Right hindlimb (tissue), 1 donor: ENCODE measurements at places on chromosomes 1 and 21.

GRCh38 chr1:40855513-40855912, 6.7 kb downstream of the CITED4 start:
- DNase-seq, result no peak

DNA sequence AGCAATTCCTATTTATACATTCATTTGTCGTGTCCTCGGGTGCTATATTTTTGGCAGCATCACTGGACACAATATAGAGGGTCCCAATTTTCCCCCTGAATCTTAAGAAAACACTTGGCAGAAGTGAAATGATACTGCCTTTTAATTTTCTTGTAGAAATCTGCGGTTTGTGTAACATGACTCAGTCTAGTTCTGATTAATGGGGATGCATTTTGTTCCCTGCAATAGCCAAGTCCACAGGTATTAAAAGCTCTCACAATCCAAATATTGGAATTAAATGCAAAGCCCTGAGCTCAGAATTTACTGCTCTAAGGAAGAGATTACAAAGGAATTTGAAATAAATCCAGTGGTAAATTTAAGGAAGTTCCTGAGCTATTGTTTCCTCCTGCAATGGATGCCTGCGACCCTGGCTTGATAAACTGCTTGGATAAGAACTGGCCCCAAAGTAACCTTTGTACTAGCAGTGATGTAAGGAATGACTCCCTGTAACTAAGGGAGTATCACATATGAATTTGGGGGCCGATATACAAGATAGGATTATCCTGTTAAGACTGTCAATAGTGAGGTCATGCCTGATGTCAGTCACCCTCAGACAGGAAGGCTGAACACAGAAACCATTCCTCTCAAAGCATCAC, 349.7 kb upstream of the C1orf87 start:
- DNase-seq, result peak; percentile 28

GRCh38 chr1:93672069-93672468, 9.6 kb downstream of the BCAR3 start:
- peak; percentile 46 for DNase-seq

- no peak for DNase-seq
Observed at GRCh38 chr1:84758968-84759491, 68.8 kb upstream of the SSX2IP start.

GRCh38 chr1:55864251-55864650, 649.1 kb upstream of the USP24 start:
- DNase-seq, result no peak

DNA sequence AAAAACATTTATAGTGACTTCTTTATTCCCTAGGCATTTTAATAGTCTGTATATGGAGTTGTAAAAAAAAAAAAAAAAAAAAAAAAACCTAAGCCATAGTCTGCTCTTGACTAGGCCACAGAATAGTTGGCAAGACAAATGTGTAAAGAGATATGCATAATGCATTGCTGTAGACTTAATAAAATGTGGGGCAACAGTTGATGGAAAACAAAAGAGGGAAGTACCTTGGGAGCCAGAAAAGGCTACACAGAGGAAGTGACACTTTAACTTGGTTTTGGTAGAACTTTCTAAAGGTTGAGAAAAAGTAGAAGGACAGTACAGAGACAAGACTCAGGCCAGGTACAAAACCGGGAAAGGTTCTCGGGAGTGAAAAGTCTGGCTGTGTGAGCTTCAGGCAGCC, 802.9 kb upstream of the ADAMTS5 start:
- no peak for DNase-seq

GRCh38 chr1:47780469-47780995, 216.7 kb downstream of the TRABD2B start:
- DNase-seq, result no peak

- DNase-seq, result no peak
Observed at GRCh38 chr1:33886496-33886895, 22.6 kb downstream of the HMGB4 start.

DNA sequence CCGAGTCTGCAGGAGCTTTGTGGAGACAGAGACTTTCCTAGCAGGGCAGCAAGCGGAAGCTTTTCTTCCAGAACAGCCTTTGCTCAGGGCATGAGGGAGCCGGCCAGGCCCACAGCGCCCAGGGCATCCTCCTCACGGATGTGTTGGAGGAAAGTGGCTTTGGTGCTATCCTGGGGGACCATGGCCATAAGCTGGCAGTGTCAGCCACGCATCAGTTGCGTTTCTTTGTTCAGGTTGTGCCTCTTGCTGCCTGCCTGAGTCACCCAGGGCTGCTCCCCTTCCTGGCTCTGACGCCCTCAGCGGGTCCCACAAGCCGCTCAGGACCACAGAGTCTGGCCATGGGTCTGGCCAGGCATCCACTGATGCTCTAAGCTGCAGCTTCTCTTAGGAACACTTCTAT, 39.6 kb upstream of the PRSS38 start:
- DNase-seq, result no peak

DNA sequence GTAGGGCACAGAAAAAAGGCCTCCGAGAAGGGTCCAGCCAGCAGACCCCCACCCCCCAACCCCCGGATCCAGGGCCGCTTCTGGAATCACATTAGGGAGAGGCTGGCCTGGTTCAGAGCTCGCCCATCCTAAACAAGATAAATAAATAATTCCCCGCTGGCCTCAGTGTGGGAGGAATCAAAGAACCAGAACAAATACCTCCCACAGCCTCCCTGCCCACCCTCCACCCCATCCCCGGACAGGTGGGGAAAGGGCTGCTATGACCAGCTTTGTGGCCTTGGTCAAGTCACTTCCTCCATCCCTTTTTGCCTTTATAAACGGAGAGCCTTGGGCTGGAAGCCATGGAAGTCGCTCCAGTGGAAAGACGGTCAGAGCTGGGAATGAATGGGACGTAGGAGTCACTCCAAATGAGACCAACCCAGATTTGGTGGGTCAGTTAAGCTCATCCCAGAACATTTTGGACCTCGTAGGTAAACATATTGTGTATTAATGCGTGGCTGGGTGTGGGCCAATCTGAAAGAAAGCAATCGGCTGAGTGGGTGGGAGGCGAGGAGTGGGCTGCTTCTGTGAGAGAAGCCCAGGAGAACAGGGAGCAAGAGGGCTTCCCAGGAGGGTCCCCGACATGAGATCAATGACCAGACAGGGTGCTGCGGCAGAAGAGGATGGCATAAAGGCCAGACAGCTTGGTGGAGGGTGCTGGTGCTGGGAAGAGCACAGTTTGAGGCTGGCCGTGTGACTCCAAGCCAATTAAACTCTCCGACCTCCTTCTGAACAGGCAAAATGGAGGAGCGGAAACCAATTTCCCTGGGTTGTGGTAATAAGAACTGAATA, 63.3 kb downstream of the MEF2D start:
- no peak for DNase-seq

DNA sequence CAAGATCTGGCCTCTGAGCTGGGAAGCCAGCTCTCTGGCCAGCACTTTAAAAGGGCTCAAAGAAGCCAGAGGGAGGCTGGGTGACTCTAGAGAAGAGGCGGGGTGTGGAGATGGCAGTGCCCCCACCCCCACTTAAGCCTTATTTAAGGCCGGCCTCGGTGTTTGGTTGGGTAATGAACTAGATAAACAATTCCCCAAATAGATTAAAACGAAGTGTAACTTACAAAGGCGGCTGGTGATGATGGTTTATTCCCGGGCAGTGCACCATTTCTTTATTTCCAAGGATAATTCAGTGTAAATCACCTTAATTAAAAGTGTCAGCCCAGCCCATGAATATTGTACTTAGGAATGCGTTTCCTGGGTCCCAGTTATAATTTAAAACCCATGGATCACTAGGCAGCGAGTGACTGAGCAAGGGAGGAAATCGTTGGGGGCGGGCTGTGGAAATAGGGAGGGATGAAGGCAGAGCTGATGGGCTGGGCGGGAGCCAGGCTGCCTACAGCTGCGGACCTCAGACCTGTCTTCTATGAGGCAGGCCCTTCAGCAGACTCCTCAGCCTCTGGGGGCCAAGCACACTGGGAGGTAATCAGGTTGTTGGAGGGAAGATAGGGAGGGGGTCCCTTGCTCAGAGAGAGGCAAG, 54.9 kb downstream of the TMEM53 start:
- no peak for DNase-seq

DNA sequence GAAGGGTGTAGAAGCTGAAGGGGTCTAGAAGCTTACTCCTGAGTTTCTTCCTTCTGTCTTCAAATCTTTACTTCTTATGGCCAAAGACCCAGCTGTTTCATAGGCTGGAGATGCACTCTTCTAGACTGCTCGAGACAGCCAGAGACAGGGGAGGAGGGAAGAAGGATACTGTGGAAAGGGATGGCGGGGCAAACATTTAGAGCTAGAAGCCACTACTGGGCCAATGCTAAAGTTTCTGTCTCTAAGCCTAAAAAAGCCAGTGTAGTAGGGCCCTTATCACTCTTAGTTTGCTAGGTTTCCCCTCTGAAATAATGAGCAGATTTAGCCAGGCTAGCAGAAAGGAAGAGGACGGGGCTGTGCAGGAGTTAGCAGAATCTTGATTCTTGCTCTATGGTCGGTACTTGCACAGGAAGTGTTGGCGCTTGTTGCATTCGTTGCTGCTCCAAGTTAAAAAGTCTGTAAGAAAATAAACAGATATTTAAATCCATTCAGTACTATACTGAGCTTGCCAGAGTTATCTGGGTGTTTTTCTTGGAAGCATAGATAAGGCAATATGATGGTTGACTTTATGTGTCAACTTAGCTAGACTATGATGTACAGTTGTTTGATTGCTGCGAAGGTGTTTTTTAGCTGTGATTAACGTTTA, 16.9 kb downstream of the REG4 start:
- DNase-seq, result no peak

GRCh38 chr1:236457775-236458174, 63.7 kb downstream of the EDARADD start:
- no peak for DNase-seq

DNA sequence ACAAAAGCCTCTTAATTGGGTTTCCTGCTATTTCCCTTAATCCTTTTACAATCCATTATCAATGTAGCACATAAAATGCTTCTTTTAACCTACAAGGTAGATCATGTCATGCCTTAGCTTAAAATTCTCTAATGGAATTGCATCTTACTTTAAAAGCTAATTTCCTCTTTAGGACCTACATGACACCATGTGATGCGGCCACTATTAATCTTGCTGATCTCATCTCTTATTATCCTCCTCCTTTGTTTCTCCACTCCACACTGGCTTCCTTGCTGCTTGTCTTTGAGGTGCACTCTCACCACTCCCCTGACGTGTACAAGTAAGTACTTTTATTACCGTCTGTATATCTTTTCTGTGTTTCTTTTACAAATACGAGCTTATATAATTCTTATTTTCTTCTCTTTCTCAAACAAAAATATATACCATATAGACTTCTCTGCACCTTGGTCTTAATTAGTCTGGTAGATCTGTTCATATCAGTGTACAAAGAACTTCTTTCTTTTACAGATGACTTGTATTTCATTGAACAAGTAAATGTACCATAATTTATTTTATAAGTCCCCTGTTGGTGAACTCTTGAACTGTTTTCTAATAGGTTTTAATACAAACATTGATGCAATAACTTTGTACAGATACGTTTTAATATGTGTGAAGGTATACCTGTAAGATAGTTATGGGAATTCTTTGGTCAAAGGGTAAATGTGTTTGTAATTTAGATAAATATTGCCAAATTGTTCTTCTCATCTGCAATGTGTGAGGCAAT, 28.2 kb downstream of the GPR88 start:
- no peak for DNase-seq

DNA sequence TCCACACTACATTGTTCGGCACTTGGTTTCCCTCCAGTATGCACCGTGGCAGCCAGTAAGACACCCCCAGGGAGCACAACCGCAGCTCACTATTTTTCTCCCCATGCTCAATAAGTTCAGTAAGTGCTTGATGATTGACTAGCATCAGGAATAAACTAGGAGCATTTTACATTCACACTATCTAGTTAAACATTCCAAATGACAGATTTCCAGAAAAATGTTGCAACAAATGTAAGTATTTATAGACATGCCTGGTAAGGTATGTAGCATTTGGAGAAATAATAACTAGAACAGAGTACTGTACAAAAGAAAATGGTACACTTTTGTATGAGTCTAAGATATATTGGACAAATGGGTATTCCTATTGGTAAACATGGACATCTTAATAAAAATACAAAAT, 92.9 kb downstream of the SLC45A1 start:
- no peak for DNase-seq

DNA sequence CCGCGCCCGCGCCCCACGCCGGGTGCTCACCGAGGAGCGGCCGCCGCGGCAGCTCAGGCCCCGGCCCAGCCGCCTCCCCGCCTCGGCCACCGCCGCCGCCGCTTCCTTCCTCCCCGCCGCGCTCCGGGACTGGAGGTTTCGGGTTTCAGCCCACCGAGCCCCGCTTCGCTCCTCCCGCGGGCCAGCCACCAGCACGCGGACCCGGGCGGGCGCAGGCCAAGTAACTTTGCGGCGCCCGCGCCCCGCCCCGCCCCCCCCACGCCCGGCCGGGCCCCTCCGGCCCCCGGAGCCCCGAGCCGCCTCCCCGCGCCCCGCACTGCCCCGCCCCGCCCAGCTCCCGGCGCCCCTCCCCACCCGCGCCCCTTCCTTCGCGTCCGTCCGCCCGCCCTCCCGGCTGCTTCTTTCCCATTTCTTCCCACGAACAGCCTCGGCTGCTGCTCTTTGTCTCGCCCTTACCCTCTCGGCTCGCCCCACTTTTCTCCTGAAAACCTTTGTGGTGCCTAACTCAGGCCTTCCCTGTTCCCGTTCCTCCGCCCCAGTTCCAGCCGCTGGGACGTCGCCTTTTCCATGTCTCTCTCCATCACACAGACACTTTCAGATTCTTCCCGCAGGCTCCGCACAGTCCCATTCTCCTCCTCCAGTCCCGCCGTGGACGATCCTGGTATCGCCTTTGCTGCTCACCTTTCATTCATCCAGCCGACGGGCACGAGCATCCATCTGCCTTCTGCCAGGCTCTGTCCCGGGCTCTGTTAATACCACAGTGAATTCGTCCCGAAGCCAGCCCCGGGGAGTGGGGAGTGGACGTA, at the start of gene GPR161:
GPR161 (minus strand) TSS at position 222 of the 806 bp plus-strand sequence. CDS start 32,080 bp downstream, outside the sequence.
- peak; percentile 82 for DNase-seq

GRCh38 chr1:32337855-32338636, 2.0 kb upstream of the MARCKSL1 start:
- peak; percentile 75 for DNase-seq

DNA sequence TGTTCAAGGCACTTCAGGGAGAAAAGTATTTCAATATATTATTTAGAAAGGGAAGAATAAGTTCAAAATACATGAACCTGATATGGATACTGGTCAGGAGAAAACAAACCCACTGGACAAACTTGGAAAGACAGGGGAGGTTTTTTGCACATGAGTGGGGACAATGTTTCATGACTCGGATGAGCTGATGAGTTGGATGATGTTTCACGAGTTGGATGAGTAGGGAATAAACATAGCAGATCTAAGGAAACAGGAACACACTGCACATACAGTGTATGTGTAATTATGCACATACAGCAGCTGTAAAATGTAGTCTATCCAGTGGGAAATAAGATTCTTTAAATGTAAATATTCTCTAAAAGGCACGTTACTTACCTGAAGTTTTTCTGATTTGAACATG, 682.9 kb upstream of the ADAMTS5 start:
- DNase-seq, result no peak

- DNase-seq, result no peak
Observed at GRCh38 chr1:182785181-182785580, 4.4 kb upstream of the NPL start.

- DNase-seq, result no peak
Observed at GRCh38 chr21:46665566-46665965, 30.1 kb downstream of the PRMT2 start.

- no peak for DNase-seq
Observed at GRCh38 chr1:237327061-237327460, 285.1 kb downstream of the RYR2 start.
